Mesothelial cell of epicardium (in vitro differentiated cells): ENCODE measurements at places on chromosomes 7 and 10.
A peak's percentile ranks its signal among the peaks of the same experiment; 100 is the strongest.

GRCh38 chr7:98278936-98279335 lies 2.5 kb upstream of the BRI3 start:
- no peak for DNase-seq

DNA sequence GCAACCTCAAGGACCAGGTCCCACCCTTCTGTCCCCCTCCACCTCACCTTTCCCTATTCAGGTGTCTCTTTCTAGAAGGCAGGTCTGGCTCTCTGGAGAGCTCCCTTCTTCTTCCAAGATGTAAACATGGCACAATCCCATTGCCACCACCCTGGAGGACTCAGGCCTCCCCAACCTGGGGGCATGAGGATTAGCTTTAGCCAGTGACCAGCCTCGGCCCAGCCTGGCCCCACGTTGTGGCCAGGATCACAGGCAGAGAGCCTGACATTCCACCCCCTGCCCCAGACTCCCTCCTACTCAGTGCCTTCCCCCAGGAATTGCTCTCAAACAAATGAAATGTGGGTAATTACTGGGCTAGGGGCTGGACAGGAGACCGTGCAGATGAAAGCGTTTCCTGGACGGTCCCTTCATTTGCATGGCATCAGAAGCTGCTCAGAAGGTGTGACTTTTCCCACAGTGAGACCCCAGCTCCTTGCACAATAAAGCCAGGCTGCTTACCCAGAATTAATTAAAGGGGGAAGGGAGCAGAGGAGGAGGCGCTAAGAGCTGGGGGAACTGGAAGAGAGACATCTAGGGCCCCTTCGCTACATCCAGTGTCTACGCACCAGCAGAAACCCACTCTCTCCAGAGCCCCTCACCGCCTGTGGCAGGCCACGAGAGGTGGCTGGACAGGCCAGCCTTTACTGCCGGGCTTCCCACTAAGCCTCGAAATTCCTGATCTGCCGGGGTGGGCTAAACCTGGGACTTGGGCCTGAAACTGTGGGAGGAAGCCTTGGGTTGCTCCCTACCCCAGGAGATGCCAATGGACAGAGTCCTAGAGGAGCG lies 7.7 kb downstream of the FGF8 start:
- no peak for DNase-seq

GRCh38 chr10:49608166-49609005 lies 1.7 kb upstream of the SLC18A3 start:
- DNase-seq = peak; percentile 6

DNA sequence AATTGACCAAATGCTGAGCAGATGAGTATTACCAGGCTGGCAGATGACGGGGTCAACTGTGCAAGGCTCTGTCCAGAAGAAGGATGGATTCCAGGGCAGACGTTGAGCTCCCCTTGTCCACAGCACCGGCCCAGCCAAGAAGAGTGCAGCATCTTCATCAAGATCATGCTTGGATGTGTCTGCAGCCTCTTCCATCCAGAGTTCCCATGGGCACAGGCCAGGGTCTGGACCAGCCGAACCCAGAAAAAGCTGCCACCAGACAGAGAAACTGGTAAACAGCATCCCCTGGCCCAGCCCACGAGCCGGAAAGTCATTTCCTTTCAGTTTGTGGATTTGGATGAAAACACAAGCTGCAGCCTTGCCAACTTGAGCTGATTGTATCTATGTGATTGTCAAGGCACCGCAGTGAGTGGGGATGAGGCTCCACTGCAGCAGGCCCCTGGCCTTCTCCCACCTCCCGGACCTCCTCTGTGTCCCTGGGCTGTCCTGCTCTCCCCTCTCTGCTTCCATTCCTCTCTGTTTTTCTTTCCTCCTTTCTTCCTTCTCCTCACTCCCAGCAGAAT lies 321.8 kb downstream of the TCERG1L start:
- no peak for DNase-seq

DNA sequence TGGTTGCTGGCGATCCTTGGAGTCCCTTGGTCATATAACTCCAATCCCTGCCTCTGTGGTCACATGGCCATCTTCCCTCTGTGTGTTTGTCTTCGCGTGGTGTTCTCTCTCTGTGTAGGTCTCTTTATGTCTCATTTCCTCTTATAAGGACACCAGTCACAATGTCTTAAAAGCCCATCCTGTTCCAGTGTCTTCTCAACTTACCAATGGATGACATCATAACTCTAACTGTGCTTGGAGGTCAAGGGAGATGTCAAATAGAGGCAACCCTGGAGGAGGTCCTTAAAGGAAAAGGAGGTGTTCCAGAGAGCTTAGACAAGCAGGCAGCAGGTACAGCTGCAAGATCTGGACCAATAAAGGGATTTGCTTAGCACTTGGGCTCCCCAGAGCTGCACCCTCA lies 143.0 kb downstream of the BUB3 start:
- DNase-seq = no peak

DNA sequence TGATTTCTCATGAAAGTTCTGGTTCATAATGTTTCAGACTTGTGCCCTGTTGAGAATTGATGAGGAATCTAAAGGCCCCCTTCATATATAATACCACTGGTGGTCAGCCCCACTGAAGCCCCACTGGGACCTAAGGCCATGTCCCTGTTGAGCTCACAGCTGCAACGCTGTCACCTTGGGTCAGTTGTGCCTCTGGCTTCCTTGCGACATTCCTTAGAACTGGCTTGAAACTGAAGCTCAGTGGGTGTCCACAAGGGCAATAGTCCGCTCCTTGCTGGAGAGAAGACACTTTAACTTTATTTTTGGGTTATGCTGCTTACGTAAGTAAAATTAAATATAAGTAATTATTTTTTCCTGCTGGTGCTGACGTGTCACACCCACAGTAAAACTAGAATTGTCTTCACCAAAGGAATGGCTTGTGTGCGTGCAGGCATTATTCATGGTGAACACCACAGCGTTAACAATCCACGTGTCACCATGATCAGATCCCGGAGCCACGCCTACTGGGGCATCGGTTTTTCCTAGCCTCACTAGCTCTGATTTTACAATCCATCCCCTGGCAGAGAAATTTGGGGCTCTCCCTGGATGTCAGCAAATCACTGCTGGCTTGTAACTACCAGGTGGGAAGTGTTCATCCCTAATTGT lies 66.5 kb downstream of the BICC1 start:
- no peak for DNase-seq

DNA sequence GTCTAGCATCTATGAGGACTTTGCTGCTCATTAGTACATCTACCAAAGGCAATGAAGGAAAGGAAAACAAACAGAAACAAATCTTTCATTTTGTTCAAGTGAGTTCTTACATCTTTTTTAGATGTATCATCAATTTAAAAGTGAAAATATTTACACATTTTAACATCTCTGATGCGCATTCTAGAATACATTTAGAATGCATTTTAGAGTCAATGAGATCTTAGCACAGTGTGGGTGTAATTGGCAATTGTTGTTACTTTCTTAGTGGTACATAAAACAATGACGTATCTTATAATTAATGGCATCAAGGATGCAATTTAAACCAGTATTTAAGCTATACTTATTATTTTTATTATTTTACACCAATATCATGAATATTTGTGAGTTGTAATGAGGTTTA lies 51.4 kb downstream of the TPK1 start:
- no peak for DNase-seq

- no peak for DNase-seq
These were observed 17.5 kb downstream of the HNRNPF start for GRCh38 chr10:43391496-43391895.

DNA sequence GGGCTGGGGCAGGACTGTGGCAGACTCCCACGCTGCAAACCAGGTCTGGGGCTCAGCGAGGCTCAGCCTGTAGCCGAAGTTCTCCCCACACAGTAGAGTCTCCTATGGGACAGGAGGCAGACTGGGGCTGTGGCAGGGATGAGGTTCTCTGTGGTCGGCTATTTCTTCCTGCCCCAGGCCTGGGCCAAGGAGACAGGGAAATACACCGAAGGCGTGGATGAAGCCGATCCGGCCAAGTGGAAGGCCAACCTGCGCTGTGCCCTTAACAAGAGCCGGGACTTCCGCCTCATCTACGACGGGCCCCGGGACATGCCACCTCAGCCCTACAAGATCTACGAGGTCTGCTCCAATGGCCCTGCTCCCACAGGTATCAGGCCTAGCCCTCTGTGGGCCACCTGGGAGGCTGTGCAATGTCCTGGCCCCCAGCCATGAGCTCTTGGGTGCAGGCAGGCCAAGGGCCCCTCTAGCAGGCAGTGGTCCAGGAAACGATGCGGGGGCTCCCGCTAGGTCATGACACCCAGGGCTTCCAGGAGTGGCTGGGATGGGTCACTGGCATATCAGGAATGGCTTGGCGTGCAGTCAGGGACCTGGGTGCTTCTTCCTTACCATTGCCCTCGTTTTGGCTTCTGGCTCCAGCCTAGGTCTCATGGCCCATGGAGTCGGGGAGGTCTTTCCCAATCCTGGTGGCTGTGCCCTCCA lies 8.1 kb downstream of the IRF5 start:
- DNase-seq = no peak

DNA sequence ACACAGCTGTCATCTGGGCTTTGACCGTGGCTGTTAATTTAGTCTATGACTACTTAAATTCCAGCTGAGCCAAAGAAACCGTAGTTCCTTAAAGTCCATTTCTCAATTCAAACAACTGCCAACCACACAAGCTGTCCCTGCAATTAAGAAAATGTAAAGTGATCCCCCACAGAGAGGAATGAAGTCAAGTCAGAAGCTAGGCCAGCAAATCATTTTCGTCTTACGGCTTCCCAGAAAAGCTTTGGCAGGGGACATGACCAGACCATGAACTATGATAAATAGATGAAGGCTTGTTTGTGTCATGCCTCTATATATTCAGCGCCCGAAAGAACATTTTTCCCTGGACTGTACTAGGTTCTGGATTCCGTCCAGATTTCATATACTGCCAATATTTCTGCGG lies 54.6 kb downstream of the HACD1 start:
- no peak for DNase-seq

DNA sequence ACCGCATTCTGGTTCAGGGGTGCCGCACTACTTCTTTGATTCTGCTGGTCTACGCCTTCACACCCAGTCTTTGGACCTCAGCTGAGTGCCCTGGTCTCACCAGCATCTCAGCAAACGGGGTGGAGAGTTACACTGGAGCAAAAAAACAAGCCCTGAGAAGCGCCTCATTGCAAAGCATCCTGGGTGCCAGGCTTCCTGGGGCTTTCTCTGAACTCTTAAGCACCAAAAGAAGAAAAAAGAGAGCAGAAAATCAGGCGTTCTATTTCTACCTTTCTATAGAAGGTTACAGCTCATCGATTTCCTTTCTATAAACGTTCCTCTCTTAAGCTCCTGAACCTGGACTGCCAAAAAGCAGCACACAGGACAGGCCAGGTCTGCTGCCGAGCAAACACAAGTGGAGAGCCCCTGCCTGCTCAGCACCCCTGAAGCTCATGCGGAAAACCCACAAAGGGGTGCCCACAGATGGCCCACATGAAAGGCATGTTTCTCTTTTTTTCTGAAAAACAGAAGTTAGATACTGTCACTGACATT lies 217.9 kb downstream of the SFMBT2 start:
- no peak for DNase-seq

GRCh38 chr10:124696446-124697392 lies 47.5 kb downstream of the FAM53B start:
- no peak for DNase-seq

DNA sequence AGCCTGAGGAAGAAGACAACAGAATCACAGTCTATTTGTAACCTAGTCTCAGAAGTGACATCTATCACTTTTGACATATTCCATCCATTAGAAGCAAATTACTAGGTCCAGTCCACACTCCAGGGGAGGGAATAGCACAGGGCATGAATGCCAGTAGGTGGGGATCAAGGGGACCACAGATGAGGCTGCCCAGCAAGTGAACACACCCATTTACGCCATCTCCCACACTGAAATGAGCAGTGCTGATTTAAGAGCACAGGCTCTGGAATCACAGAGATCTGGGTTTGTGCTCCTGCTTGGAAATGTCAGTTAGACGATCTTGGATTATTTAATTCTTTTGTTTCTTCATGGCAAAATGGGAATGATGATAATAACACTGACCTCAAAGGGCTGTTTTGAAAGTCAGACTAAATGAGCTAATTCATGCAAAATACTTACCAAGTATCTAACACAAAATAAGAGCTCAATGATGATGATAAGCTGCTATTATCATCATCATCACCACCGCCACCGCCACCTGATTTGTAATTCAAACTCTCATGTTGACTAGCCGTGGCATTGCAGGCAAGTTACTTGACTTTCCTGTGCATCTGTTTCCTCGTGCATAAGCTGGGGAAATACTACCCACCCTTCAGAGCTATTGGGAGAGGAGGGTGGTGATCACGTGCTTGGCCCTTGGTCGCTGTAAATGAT lies 138.9 kb upstream of the KLF14 start:
- DNase-seq = no peak

DNA sequence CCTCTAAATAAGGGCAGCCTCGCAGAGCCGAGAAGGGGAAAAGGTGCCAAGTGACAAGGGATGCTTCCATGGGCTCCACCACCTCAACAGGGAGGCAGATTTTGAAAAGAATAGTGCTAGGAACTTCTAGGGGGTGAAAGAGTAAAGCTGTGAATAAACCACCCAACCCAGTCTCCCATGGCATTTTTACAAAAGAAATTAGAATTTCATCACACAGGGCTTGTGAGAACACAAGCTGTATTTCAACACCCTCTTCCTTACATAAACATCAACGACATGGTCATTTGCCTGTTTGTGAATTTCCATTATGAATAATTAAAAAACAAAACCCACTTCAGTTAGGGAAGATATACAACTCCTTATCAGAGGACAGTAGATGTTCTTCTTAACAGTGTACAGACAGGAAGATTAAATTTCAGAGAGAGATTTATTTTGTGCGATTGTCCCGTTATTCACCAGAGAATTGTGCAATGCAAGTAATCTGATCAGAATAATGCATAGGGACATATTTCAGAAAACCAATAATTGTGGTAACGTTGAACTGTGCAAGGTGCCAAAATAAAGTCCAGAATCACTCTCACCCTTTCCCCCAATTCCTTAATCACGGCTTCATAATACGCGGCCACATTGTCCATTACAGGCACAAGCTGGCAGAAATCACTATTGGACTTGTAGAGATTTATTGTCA lies 207.8 kb upstream of the MGMT start:
- no peak for DNase-seq

- no peak for DNase-seq
These were observed 15.1 kb upstream of the TBX20 start for GRCh38 chr7:35268953-35269352.

DNA sequence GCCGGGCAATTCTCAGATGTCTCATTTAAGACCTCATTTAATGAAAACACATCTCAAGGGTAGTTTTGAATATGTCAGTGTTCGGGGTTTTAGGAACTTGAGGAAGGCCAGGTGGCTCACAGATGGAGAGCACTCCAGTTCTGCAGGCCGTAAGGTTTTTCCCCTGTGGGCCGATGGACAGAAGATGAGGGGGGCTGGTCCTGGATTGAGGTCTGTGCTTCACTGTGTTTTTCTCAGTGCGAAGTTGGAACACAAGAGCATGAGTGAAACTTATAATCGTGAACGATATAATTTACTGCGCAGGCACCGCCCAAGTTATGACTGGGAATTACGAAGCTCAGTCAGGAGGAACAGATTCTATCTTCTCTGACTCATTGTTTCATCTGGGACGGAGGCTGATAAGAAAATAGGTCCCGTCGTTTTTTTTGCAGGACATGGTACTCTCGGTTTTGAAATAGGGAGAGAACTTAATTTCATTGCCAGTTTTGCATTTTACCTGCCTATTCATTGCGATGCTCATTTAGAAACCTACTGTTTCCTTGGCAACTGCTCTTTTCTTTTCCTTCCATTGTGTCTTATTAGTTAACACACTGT lies 591.0 kb upstream of the PFKP start:
- DNase-seq = no peak
